ENCODE measurements at places on chromosomes 13 and 19.

- DNase-seq, result no peak
Measured at GRCh38 chr19:900043-900301, 6.7 kb downstream of the RNU6-9 start.

GRCh38 chr19:47699360-47699917 is 13.8 kb upstream of the EHD2 start:
- peak; percentile 56 for DNase-seq

DNA sequence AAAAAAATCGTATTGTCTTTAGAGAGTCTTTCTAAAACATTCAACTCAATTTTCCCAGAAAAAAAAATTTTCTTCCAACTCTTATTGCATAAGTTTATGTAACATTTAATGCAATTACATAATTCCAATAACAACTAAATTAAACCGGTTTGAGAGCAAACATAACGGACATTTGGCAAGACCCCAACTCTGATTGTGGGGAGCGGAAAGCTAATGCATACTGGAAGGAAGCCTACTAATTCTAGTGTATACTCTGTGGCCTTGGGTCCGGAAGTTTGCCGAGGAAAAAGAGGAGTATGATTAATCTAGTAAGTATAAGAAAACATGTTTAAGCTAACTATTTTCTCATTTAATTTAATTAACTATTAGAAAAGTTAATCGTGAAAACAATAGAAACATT is 21.3 kb upstream of the MIR17HG start:
- no peak for DNase-seq

GRCh38 chr19:58519087-58519354 is 589 bp downstream of the ZBTB45 start:
- peak; percentile 66 for DNase-seq

DNA sequence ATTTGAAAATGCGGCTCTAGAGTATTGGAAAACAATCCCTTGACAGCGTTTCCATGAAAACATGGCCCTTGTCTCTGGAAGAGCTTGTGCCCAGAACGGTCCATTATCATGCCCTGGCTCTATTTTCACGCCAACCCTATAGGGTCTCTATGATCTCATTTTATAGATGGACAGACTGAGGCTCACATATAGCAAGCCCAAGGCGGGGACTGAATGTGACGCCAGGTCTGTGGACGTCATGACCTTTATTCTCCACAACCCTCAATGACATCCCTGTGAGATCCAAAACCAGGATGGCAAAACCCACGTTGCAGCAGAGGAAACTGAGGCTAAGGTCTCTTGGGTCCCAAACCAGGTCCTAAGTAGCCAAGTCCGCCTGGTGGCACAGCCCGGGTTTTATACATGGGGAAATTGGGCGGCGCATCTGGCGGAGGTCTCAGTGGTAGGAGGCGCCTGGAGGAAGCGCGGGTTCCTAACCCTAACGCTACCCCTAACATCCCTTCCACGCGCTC is 425 bp upstream of the COLGALT1 start:
- DNase-seq, result no peak

DNA sequence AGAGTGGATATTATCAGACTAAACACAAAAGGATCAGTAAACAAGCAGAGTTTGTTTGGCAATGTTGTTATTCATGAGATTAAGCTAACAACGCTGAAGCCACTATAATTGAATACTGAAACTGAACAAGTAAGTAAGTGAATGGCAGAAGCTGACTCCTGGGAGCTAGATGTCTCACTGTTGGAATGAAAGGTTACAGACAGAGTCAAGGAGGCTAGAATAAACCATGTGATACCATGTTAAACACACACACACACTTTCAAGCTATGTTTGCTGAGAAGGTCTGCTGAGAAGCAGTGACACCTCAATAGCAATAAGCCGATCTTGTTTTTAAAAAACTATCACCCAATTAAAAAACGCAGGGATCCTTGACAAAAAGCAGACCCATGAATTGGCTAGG is 1609.4 kb upstream of the MIR17HG start:
- no peak for DNase-seq

GRCh38 chr13:90552702-90553101 is 794.8 kb upstream of the MIR17HG start:
- no peak for DNase-seq
